ENCODE measurements at places on chromosomes 4 and X. TPM values are rescaled to one million over a fixed set of nuclear protein-coding genes. Genes with fewer than 3 reads are reported as not detected.

DNA sequence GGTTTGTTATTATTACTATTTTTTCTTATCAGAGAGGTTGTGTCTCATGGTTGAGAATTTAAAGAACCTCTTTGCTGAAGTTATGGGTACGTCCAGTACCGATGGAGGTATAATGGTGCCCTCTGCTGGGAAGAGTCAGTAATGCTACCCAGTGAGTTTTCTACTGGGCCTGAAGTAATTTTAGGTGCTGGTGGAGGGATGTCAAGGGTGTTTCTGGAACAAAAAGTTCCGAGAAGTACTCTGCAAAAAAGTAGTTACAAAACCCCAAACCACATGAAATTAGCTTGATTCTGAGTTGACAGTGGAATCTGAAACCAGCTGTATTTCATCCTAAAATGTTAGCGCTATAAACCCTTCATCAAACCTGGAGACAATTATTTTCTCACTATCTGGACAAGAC lies 102.5 kb upstream of the MID1 start:
- DNase-seq, result peak; percentile 61

DNA sequence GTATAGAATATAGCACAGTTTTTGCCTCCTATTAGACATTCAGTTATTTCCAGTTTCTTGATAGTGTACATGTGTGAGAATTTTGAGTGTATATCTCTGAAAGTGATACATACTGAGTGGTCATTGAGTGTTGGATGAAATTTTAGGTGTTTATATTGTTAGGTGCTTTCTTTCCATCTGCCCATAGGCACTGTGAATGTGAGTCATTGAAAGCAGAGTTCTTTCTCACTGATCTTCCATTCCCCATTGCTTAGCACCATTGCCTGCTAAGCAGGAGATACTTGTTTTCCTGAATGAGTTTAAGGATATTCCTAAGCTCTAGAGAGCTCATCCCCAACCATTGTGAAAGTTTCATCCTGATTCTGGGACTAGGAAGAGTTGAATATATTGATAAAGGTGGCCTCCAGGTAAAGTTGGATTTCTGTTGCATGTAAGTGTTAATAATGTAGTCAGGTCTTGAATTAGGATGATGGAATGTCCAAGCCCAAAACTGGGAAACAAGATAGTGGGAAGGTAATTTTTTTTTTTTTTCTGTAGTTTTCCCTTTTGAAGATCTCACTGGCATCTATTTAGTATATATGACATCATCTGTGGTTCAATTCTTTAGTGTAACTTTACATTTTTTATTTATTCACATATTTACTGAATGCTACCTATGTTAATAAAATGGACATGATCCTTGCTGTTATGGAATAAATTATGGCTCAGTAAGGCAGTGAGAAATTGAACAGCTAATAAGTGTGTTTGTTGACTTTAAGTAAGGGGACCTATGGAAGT lies 22.1 kb downstream of the UBE2K start:
- no peak for DNase-seq

The PAGE5 gene
- total RNA-seq, result not detected

GRCh38 chr4:158778712-158779111 lies 9.9 kb downstream of the FNIP2 start:
- DNase-seq, result peak; percentile 52

The SOX3 gene
- total RNA-seq, result not detected

The RBM47 gene
- total RNA-seq, result not detected

The SPIN2A gene
- total RNA-seq, result 0.20 TPM

- no peak for DNase-seq
These were observed 273.7 kb downstream of the HNRNPD start for GRCh38 chr4:82099928-82100579.

- no peak for DNase-seq
These were observed 34.8 kb upstream of the SPANXD start for GRCh38 chrX:141733371-141733770.

The STARD8 gene
- total RNA-seq, result 33.3 TPM

- DNase-seq, result peak; percentile 59
These were observed 1.1 kb downstream of the HCFC1 start for GRCh38 chrX:153970357-153971123.

The ALB gene
- not detected for total RNA-seq

DNA sequence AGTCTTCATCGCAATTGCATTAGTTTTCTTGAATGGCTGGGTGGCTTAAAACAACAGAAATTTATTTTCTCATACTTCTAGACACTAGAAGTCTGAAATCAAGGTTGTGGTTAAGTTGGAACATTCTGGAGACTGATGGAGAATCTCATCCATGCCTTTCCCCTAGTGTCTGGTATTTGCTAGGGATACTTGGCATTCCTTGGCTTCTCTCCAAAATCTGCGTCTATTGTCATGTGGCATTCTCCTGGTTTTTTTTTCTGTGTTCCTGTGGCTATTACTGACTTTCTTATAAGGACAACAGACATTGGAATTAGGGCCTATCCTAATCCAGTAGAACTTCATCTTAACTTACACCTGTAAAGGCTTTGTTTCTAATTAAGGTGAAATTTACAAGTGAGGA lies 272.8 kb upstream of the EPHA5 start:
- peak; percentile 46 for DNase-seq

The CT47B1 gene
- not detected for total RNA-seq

GRCh38 chrX:39616098-39616729 lies 481.5 kb downstream of the BCOR start:
- no peak for DNase-seq

DNA sequence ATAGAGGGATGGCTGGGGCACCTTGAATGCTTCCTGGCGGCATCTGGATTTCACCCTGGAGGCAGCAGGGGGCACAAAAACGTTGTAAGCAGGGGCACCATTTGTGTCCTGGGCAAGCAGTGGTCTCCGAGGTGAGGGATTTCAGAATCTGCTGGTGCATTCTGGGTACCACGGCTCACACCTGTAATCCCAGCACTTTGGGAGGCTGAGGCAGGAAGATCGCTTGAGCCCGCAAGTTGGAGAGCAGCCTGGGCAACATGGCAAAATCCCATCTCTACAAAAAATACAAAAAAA lies 16.8 kb upstream of the TBC1D14 start:
- DNase-seq, result no peak

DNA sequence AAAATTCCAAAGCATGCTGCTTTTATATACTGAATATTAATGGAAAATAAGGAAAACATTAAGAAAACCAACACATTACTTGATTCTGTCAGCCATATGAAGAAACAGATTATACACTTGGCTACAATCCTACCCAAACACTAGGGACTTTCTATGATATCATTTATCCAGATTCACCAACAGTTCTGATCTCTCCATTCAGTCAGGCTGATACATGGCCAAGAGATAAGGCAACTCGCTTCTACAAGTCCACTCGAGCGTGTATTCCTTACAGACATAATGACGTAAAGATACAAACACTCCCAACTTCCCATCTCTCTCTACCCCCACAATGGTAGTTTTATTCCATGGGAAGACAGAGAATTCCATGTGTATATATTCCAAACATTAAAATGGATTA lies 44.5 kb downstream of the NEK1 start:
- DNase-seq, result no peak

GRCh38 chr4:139078926-139079325 lies 63.3 kb downstream of the NOCT start:
- no peak for DNase-seq

- DNase-seq, result no peak
These were observed 47.4 kb downstream of the WDR1 start for GRCh38 chr4:10069075-10069642.

The EGF gene
- not detected for total RNA-seq

GRCh38 chr4:103719105-103719829 lies 518 bp downstream of the TACR3 start:
- DNase-seq, result peak; percentile 0

DNA sequence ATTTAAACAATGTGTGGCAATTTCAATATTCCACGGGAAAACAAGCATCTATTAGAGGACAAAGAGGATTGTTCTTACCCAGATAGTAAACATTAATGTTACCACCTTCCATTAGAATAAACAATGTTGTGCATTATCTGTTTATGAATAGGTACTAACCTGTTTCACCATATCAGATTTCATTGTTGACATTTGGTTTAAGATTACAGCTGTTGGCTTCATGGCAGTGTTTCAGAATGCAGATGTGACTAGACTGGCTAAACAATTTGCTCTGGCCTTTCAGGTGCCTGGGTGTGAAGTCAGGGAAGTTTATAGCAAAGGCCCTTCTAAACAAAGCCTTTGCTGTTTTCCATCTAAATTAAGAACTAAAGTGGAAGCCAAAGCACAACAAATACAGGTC lies 464.7 kb upstream of the FAM47C start:
- no peak for DNase-seq

DNA sequence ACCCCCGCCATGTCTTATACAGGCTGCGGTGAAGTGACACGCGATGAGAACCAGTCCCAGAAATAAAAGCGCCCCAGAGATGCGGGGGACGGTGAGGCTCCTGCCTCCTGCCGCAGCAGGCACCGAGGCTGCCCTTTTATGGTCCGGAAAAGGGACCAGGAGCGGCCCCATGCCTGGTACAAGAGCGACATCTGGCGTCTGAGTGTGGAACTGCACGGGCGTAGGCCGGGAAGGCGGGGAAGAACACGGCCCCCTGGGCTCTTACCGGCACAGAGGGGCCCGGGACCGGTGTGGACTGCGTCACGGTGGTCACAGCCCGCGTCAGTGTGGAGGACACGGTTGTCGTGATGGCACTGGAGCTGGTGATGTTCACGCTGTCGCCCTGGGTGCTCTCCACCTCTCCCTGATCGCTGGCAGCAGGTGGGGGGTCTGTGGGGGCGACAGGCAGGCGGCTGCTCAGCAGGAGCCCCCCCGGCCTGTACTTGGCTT lies 8.9 kb upstream of the RENBP start:
- DNase-seq, result peak; percentile 53

- no peak for DNase-seq
These were observed 114.6 kb downstream of the DDIT4L start for GRCh38 chr4:100075486-100076270.

DNA sequence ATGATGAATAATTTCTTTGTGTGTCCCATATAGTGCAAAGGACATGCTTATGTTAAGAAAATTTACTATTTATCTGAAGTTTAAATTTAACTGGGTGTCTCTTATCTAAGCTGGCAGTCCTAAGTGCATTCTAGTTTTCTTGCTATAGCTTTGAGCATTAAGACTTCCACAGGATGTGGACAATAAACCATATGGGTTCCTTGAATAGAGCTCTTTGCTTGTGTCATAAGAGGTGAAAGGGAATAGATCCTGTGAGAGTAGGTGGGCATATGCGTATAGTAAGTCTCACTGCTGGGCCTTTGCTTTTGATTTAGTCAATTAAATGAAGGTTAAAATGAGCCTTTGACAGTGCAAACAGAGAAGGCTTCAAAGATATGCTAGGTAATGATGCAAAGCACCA lies 223.4 kb upstream of the GYPA start:
- no peak for DNase-seq

DNA sequence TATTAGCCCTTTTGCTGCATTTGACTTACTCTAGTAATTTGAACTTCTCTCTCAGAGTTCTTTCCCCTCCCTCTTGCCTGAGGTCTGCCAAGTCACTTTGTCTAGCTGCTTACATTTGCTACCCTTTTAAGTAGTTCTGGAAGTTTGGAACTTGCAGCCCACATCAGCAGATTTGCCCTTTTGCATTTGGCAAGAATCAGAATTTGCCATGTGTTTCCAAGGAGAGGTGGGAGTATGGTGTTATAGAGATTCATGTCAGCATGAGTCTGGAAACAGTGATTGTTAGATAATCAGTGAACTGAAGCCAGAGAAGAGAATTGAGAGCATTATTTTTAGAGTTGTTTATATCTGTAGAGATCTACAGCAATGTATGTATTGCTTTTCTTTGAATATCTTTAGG lies 52.1 kb downstream of the KLHL34 start:
- DNase-seq, result no peak

DNA sequence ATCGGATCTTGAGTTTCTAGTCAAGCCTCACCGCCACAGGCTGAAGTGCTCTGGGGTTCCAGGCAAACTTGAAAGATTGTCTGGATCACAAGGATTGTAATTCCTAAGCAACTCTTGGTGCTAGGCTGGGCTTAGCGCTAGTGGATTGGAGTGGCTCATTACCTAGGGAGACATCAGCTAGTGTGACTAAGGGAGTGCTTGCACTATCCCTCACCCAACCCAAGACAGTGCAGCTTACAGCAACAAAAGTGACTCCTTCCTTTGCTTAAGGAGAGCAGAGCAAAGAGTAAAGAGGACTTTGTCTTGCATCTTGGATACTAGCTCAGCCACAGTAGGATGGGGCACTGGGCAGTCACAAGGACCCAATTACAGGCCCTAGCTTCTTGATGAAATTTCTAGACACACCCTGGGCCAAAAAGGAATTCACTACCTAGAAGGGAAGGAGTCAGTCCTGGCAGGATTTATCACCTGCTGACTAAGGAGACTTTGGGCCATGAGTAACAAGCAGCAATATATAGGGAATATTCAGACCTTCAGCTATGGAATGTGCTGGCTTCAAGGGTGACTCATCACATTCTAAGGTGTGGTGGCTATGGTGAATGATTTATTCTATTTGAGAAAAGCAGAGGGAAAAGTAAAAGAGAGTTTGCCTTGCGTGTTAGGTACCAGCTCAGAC lies 1212.4 kb downstream of the PCDH18 start:
- no peak for DNase-seq

DNA sequence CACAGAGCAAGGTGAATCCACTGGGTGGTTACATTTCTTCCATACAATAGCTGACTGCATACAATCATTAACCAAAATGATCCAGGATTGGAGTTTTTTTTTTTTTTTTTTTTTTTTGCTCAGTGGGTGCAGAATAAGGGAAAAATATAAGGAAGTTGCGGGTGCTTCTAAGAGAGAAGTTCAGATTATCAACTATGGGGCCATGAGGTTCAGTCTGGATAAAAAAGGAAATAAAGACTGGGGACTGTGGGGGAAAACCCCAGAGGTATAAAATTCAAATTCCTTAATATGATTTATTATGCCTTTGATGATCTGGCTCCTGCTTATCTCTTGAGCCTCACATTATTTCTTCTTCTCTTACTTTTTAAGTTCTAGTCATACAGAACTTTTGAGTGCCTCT lies 5.9 kb upstream of the EIF1AX start:
- DNase-seq, result no peak

DNA sequence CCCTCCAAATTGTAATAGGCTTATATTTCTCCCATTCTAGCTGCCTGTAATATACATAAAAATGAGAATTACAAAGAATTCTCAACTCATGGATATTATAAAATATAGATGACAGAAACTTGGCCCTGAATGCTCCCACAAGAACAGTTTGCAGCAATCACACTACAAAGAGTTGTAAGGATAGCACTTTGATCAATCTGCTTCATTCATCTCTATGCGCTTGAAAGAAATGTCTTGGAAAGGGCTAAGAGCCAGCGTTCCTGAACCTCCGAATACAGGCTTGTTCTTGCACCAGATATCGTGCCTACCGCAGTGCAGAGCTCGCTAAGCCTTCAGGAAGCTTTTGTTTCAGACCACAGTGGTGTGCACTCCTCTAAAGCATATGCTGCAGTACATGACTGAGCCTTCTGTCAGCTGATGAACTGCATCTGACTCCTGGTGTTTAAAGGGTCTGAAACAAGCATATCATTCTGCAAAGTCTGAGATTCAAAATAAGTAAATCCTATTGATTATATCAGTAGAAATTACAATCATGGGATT lies 417.6 kb upstream of the ZFP42 start:
- no peak for DNase-seq

GRCh38 chr4:93066749-93067148 lies 761.8 kb upstream of the ATOH1 start:
- no peak for DNase-seq

- peak; percentile 41 for DNase-seq
These were observed 10.2 kb upstream of the KCNE5 start for GRCh38 chrX:109635146-109635545.

The PALLD gene
- 13.7 TPM for total RNA-seq

The LDB2 gene
- total RNA-seq, result 363 TPM

The FGFRL1 gene
- total RNA-seq, result 6.3 TPM

The AKAP4 gene
- not detected for total RNA-seq

Measured in lung microvascular endothelial cell (primary cell).